DMS153 (cell line): ENCODE measurements at places on chromosomes 5 and 9.

- no peak for DNase-seq
These were observed 19.5 kb upstream of the RANBP6 start for GRCh38 chr9:6034954-6035353.

DNA sequence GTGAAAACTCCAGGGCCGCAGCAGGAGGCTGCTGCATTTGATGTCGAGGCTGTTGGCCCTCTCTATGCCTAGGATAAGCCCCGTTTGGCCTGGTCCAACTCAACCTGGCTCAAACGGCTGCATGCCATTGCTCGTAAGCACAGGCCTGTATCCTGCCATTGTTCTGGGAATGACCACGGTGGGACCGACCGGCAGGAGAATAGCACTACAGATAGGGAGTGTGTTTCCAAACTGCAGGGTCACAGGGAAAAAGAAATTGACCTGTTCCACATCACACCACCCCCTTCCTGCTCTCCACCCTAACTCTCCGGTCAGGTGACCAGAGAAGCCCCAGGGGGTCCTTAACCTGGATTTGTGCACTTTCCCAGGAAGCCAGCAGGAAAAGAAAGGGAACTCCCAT lies 278.7 kb upstream of the KLF4 start:
- DNase-seq, result no peak

GRCh38 chr5:20601678-20602100 lies 613.7 kb upstream of the CDH18 start:
- peak; percentile 70 for DNase-seq

DNA sequence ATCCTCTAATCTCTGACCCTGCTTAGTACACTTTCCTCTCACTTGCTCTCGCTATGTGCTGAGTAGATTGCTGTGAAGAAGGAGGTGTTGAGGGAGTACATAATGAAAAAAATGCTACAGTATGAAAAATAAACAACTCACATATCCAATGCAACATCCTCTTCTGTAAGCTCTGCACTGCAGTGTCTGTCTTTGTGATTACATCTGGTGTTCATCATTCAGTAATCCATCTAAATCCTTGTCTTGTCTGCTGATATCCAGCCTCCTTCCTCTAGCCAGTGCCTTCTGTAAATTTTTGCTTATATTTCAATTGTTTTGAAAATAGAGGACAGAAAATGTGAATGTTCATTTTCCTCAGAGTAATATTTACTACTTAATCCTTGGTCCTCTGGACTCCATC lies 57.4 kb upstream of the CDH12 start:
- DNase-seq, result no peak

DNA sequence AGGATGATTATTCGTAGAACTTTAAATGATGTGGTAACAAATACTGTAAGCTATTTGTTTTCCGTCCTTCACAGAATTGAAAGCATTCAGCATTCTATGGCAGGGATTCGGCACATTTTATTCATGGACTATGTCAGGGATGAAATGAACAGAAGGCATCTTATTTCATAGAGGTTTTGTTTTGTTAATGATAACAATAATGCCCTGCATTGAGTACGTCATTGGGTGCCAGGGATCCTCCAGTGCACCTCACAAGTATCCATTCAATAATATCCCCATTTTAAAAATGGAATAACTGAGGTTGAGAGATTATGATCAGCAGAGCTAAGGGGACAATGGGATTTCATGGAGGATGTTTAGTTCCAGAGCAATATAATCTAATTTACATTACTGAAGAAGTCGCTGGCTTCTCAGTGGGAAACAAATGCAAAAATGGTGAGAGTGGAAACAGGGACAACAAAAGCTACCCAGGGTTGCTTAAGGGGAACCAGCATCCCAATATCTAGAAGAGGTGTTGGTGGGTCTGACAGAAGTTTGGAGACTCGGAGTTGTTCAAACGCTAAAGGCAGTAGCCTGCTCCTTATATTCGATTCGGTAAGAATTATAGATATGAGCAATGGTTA lies 985.7 kb upstream of the WWC1 start:
- DNase-seq, result no peak

- no peak for DNase-seq
These were observed 293.1 kb downstream of the DMRTA1 start for GRCh38 chr9:22739712-22740111.

DNA sequence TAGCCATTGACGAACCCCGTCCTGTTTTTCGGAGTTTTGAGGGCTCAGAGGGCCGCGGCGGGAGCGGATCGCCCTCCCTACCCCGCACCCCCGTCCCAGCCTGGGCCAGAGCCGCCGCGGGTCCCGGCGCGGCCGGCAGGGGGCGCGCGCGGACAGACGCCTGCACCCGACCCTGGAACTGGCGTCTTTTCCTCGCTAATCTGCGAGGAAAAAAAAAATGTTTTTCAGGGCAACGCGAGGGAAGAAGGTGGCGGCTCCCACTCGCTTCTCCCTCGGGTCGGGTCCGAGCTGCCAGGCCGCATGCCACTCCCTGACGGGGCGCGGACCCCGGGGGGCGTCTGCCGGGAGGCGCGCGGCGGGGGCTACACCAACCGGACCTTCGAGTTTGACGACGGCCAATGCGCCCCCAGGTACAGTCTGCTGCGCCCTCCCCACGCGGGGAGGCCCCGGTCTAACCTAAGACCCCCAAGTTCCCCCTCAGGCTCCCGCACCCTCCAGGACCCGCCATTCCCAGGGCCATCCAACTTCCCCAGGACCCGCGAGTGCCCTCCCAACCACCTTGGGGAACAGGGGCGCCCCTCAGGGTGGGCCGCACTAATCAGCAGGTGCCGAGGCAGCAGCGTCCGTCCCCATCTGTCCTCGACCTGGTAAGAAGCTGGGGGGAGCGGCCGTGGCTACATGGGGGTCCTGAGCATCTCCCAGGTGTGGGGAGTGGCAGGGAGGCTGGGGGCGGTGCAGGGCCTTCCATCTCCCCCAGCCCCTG lies at the start of gene KCNT1:
Gene KCNT1 (plus strand): TSS at position 227 of the 763 bp plus-strand sequence. CDS start 74 bp downstream, at position 301.
- DNase-seq, result no peak

- DNase-seq, result no peak
These were observed 774.9 kb upstream of the CDH10 start for GRCh38 chr5:25419684-25420083.

DNA sequence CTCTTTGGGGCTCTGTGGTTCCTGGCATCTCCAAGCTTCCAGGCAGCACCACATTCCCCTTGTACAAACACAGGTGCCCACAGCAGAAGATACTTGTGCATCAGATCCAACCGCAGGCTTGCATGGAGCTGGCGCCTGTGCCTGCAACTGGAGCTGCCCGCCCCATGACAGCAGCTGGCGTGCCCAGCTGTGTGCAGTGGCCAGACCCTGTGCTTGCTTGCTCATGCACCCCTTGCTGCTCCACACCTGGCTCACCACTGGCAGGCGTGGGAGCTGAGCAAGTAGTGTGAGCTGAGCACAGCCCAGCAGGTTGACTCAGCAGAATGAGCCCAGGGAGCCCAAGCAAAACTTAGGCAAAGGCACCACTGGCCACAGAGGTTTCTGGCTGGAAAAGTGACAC lies 84.4 kb upstream of the STARD4 start:
- DNase-seq, result no peak

DNA sequence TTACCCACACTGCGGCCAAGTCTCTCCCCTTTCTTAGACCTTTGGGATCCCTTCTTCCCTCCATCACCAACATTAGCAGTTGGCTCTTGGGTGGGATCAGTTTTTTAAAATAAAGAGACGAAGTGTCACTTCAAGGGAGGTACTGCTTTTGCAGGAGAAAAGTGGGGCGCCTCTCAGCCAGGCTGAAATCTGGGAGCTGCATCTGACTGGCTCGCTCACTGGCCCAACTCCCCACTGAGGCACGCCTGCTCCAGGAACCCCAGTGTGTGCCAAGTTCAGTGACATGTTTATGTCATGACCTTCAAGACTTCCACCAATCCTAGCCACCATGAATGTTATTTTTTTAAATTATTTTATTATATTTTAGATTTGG lies 130.5 kb downstream of the MVB12B start:
- no peak for DNase-seq

DNA sequence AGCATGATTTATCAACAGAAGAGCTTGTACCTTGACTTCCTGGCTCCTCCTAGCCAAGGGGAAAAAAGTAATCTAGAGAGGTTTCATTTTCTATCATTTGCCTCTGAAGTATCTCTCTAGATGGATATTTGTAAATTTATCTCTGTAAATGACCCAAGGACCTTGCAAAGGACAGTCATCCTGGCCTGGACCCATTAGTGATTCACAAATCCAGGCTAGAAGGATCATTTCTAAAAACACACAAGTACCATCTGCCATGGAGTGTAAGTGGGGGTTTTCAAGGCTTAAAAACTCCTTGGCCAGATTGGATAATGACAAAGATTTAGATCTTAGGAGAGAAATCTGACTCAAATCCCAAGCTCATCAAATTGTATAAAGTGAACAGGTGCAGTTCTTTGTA lies 8.1 kb downstream of the TTC23L start:
- no peak for DNase-seq

GRCh38 chr9:72586388-72587130 lies 65.2 kb downstream of the TMC1 start:
- DNase-seq, result peak; percentile 21

DNA sequence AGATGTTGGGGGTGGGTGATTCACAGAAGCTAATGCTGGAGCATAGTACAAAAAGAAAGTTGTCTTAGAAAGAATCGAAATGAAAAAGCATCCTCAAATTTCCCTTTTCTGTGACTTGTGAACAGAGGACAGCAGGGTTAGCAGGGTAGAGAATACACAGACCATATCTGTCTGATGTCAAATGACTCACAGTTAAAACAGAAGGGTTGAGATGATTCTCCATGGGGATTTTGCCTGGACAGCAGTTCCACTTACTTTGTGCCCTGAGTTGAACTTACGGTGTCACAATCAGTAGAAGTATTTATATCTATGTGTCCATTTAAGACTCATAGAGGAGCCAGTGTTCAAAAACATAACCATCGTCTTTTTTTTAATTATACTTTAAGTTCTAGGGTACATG lies 801.6 kb downstream of the KCTD16 start:
- no peak for DNase-seq

- DNase-seq, result no peak
These were observed 43.6 kb upstream of the CLK4 start for GRCh38 chr5:178670351-178670885.

- DNase-seq, result no peak
These were observed 166.2 kb downstream of the INSYN2B start for GRCh38 chr5:169814045-169814444.

GRCh38 chr5:36178524-36178890 lies 26.6 kb downstream of the SKP2 start:
- DNase-seq, result no peak

DNA sequence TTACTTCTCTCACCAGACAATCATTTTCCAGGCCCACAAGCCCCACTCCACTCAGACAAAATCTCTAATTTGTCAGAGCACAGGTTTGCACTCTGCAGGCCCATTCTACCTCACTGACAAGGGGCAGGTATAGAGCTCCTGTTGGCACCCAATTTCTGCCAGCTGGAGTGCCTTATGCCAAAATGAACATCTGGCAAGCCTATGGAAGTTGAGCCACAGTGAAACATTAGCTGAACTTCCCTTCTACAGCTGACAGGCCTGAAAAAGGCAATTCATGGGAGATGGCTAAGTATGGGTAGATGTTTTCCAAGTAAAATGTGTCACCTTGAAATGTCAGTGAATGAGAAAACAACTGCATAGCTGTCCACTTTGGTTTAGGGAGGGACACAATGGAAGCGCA lies 87.0 kb downstream of the SPOCK1 start:
- no peak for DNase-seq

DNA sequence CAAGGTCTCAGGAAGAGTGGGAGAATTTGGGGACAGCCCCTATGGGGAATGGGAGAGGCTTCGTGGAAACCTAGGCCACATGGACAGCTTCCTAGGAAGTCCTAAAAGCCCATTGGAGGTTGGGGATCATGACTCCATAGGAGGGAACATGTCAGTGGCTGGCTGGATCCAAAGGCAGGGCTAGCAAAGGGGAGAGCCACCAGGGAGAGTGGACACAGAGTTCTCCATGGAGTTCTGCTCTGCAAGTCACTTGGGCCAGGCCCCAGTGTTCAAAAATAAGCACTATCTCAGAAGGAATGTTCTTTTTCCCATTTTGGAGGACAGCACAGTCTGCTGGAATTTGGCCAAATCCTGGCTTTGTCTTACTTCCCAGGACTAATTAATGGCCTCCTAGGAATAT lies 140.6 kb upstream of the RAD23B start:
- DNase-seq, result no peak

DNA sequence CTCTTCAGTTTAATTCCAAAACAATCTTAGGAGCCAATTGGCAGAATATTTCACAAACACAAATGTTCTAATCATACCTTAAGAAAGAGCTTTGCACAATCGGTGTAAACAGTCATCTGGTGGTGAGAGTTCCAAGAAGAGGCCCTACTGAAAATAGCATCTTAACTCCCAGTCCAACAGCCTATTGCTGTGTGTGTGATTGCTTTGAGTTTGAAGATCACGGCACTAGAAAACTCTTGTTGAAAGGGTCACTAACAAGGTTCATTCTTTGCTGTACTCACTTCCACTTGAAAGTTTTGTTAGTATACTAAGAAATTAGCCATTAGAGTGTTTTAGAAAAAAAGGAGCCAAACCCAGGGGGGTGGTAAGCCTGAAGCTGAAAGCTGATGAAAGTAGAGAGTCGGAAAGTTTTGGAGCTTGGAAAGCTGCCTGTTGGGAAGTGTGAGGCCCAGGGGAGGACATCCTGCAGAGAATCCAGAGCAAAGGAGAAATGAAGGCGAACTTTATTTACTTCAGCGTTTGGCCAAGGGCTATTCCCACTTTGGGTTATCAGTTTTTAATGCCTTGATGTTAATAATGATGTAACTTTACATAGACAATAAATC lies 180.3 kb upstream of the GHR start:
- DNase-seq, result no peak

GRCh38 chr9:115033800-115034199 lies 84.2 kb downstream of the TNC start:
- DNase-seq, result no peak

GRCh38 chr5:491119-491855 lies 33.0 kb downstream of the SLC9A3 start:
- DNase-seq, result no peak

DNA sequence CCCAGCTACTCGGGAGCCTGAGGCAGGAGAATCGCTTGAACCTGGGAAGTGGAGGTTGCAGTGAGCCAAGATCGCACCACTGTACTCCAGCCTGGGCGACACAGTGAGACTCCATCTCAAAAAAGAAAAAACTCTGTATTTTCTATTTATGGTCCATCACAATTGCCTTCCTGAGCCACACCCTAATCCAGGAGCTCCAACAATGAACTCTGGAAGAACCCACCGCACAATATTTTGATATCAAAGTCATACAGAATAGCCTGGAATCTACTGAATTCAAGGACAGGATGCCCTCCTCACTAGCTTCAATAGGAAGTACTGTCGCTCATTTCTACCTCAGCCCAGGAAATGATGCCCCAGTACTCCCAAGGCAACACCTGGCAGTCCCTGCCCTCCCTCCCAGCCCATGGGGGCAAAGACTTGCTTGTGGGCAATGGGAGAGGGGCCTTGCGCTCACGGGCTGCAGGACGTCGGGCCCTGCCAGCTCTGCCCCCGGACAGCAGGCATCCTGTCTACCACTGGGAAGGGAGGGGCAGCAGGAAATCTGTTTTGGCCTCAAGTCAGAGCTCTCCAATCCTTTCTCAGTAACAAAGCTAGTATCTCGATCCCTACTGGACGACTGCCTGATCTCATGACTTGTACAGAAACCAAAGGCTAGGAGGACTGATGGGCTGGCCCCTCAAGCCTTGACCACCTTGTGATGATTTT lies 19.7 kb downstream of the UBAC1 start:
- DNase-seq, result no peak

- no peak for DNase-seq
These were observed 45.4 kb downstream of the HACD4 start for GRCh38 chr9:20985851-20986600.
